ENCODE measurements at places on chromosomes 12 and 14.

- no peak for DNase-seq
Measured at GRCh38 chr14:92415969-92416368, 93.0 kb downstream of the SLC24A4 start.

GRCh38 chr12:90398285-90398836 is 556.6 kb downstream of the CCER1 start:
- DNase-seq, result no peak

- no peak for DNase-seq
Measured at GRCh38 chr14:95649230-95649629, 37.0 kb upstream of the TCL1B start.

GRCh38 chr14:92970271-92970670 is 47.3 kb downstream of the CHGA start:
- no peak for DNase-seq

DNA sequence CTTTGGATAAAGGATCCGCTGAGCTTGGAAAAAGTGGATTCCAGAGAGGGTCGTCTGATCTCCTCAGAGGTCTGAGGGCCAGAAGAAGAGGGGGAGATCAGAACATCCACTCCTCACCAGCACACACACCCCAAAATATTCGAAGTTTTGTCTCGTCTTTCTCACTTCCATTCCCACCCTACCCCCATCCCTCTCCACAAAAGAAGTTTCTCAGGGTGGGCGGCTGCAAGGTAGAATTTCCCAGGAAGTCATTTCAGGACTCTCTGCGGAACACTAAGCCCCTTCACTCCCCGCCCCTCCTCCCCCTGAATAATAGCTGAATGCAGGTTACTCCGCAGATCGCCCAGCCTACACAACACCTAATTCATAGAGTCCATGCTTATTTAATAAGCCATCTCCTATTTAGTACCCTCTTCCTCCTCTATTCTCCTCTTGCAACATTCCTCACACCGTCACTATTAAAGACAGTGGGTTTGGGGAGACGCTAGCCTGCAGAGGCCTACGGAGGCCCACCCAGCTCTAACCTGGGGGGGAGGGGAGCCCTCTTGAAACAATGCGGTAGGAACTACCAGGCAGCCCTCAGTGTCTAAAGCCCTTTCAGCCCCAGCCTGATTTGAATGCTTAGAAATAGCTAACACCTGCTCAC is 649 bp upstream of the SALL2 start:
- DNase-seq, result peak; percentile 25

DNA sequence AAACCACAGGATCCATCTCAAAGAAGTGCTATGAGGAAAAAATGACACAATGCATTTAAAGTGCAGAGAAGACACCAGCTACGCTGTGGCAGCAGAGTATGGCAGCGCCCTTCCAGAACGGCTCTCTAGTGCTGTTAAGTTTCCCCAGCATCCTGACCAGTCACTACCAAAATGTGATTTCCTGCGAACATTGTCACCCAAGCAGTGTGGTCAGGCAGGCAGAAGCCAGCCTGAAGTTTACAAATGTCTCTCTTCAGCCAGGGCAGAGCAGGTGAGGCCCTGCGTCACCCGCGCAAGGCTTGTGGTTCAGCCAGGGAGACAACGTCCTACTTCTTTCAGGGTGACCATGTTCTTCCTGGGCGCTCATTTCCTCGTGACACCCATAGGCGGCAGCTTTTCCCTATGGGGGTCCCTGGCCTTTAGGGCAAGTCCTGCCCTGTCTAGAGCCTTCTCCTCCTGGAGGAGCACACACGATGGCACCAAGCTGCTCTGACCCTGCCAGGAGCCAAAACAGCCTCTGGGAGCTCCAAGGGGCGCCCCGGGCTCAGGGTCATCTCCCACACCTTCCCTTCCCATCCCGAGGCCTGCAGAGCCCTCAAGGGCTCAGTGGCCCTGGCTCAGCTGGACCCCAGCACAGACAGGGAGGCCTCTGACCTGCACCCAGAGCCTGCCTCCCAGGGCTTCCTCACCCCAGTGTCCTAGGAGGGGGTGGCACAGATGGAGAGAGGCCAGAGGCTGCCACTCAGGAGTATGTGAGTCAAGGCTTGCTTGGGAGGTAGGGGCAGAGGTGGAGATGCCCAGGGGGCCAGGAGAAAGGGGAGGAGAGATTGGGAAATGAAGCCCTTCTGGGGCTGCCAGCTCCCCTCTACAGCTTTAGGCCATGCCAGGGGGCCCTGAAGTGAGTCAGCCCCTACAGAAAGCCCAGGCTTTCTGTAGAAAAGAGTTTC is 41.9 kb downstream of the PSMA6 start:
- no peak for DNase-seq

DNA sequence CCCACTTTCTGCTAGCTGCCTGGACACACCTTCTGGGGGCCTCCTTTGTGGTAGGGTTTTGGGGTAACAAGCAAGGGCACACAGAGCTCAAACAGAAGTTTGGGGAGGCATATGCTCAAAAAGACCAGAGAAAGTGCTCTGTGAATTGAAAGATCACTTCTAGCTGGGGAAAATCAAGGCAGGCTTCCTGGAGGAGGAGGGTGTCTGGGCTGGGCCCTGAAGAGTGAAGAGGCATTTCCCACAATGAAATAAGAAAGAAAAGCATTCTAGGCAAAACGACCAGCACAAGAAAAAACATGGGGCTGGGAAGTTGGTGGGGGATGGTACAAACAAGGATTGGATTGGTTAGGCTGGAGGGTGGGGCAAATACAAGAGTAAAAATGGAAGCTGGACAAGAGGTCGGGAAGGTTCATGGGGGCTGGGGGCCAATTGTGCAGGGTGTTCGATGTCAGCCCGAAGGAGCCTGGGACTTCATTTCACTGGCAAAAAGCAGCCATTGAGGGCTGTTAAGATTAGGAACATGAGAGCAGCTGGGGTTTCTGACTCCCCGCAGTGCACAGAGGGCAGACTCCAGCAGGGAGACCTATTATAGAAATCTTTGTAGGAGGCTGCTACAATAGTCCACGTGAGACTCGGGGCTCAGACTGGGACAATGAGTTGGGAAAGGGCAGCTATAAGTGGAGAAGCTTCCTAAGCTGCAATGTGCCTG is 51.5 kb upstream of the CMKLR1 start:
- DNase-seq, result peak; percentile 81

- DNase-seq, result peak; percentile 85
Measured at GRCh38 chr12:49232940-49233841, 31.7 kb upstream of the TUBA1C start.

DNA sequence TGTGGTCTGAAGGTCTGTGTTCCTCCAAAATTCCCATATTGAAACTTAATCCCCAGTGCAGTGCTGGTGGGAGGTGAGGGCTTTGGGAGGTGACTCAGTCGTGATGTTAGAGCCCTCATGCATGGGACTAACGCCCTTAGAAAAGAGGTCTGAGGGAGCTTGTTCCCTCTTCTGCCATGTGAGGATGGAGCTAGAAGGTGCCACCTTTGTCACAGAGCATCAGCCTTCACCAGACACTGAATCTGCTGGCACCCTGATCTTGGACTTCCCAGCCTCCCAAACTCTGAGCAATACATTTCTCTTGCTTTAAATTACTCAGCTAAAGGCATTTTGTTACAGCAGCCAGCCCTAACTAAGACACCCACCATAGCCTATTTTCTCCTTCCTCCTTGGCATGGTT is 13.9 kb downstream of the RAB15 start:
- DNase-seq, result no peak

GRCh38 chr14:79193689-79194477 is 1017.4 kb downstream of the DIO2 start:
- DNase-seq, result no peak

DNA sequence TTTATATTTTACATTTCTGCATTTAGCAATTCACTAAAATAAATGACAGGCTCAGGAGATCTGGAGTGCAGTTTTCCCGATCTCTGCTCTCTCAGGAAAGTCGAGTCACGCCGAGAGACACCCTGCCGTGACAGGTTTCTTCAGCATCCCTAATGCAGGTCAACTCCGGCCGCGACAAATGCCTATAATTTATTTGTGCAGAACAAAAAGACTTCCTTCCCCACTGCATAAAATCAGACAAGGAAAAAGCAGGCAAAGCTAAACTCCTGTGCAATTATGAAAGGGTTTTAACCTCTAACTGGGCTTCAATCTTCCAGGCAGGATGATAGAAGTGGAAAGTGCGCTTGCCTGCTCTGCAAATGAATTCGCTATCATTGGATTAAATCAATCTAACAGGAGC is 28.1 kb downstream of the SPRING1 start:
- no peak for DNase-seq

DNA sequence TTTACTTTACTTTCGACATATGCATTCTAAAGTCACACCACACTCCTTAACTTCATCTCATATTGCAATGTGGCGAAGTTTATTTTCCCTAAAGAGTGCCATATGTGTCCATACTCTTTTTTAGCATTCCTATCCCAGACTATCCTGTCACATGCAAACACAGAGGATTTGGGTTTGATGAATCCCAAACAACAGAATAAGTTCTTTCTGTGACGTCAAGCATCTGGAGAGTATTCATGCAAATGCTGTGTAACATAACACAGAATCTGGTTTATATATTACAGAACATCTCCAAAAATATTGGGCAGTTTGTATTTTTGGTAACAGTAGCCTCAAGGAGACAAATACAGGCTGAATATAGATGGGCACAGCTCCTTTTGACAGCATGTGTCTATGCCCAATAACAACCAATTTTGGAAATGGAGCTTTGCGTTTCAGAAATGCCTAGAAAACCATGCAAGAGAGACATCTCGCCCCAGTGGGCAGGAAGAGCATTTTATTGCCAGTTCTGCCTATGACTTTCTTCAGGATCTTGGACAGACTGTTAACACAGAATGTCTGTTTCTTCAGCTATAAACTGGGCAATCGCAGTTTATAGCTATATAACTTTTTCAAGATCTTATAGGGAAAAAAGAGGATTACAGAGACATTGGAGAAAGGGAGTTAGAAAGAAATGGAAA is 190.8 kb downstream of the ADAMTS20 start:
- DNase-seq, result no peak

GRCh38 chr14:60925286-60925685 is 55.6 kb downstream of the TRMT5 start:
- no peak for DNase-seq

GRCh38 chr12:117967043-117967442 is 1.7 kb downstream of the KSR2 start:
- no peak for DNase-seq

GRCh38 chr12:11477110-11477509 is 81.7 kb upstream of the PRB2 start:
- no peak for DNase-seq

DNA sequence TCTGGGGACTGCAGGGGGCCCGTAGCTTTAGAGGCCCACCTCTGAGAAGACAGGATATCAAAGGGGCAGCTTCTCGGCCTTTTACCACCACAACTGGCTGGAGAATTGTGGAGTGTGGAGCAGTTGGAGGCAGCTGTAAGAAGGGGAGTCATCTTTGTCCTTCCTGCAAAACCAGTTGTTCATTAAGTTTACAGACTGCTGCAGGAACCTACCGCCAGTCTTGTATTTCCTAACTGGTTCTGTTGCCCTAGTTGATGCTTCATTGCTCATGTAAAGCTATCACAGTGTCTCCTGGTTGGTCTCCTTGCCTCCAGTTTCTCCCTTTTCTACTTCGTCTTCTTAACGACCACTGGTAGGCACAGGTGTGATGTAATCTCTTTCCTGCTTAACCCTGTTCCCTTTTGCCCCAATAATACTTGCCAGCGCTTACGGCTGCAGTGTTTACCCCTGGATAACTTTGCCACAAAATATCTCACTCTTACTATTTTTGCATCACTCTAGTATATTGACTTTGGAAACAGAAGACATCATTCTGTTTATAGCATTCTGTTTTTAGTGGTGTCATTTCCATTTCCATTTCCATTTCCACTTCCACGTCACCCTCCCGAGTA is 11.9 kb downstream of the ESPL1 start:
- no peak for DNase-seq

- no peak for DNase-seq
Measured at GRCh38 chr14:60815371-60815770, 80.8 kb downstream of the MNAT1 start.

DNA sequence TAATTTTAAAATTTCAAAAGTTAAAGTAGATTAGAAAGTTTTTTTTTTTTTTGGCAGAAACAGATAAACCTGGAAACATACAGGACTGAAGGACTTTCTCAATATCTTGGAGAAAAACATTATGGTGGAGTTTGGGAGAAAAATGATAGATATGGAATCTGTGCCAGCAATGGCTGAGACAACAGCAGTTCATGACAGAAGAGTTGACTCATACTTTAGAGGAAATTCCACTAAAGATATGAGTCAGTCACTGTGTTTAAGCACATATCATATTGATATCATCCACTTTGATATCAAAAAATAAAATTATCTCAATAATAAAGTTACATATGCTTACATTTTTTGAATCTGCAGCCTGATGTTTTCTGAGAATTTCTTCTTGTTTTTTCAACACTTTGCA is 193.9 kb upstream of the OR4E1 start:
- no peak for DNase-seq

GRCh38 chr12:9319842-9320173 is 111.6 kb upstream of the PZP start:
- DNase-seq, result no peak

DNA sequence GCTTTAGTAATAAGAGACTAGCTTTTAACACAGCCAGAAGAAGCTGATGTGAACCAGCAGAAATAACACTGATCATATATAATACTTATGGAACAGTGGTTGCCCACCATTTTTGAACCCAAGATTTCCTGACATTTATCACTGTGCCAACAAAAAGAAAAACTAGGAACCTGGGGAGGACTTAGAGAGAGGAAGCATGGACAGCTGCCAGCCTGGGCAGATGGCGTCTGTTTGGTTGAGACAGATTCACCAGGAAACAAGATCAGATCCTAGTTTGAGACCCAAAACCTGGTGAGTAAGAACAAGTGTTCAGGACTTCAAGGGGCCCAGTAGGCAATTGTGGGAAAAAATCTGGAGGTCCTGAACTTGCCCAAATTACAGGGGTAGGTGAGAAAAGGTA is 95.3 kb downstream of the BICD1 start:
- peak; percentile 84 for DNase-seq

GRCh38 chr12:22353615-22354325 is 19.3 kb upstream of the ST8SIA1 start:
- no peak for DNase-seq

- DNase-seq, result peak; percentile 55
Measured at GRCh38 chr12:53219956-53220693, 11.9 kb downstream of the RARG start.

GRCh38 chr12:110718222-110718908 is 24.3 kb downstream of the PPP1CC start:
- DNase-seq, result no peak

GRCh38 chr14:50397390-50398188 is 908 bp upstream of the CDKL1 start:
- DNase-seq, result peak; percentile 42

GRCh38 chr14:64646103-64646502 is 58.1 kb upstream of the PLEKHG3 start:
- DNase-seq, result no peak

DNA sequence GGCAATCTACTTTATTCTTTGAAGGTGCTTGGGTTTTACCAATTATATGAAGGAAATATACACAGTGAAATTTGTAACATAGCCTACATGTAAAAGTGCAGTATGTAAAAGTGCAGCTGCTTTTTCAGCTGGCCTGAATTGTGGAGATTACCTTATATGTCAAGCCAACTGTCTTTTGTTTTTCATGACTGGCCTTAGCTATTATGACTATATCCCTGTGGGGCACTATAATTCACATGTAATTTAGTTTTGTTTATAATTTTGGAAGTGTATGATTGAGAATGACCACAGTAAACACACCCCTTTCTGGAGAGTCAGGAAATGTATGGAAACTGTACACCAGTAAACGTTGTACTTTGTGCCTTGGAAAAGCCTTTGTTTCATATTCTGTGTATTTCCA is 435.0 kb upstream of the STXBP6 start:
- no peak for DNase-seq

GRCh38 chr14:43031598-43031997 is 1424.9 kb downstream of the LRFN5 start:
- DNase-seq, result no peak
